ENCODE measurements at places on chromosomes 16 and 17. TPM values are rescaled to one million over a fixed set of nuclear protein-coding genes. Genes with fewer than 3 reads are reported as not detected.
A peak's percentile ranks its signal among the peaks of the same experiment; 100 is the strongest.

The TRIM72 gene
- total RNA-seq = not detected

The SHISA6 gene
- total RNA-seq = 0.72 TPM

The BAIAP3 gene
- 5.4 TPM for total RNA-seq

The TP53TG3B gene
- total RNA-seq = not detected

The TMEM100 gene
- 6.5 TPM for total RNA-seq

- no peak for DNase-seq
Measured at GRCh38 chr17:826778-827177, 44.6 kb downstream of the MRM3 start.

GRCh38 chr17:81499601-81499970, 13.0 kb downstream of the ACTG1 start:
- no peak for DNase-seq

GRCh38 chr16:86604436-86605193, 26.3 kb downstream of the FOXL1 start:
- no peak for DNase-seq

GRCh38 chr17:70447588-70447987, 278.3 kb downstream of the KCNJ2 start:
- DNase-seq = no peak

DNA sequence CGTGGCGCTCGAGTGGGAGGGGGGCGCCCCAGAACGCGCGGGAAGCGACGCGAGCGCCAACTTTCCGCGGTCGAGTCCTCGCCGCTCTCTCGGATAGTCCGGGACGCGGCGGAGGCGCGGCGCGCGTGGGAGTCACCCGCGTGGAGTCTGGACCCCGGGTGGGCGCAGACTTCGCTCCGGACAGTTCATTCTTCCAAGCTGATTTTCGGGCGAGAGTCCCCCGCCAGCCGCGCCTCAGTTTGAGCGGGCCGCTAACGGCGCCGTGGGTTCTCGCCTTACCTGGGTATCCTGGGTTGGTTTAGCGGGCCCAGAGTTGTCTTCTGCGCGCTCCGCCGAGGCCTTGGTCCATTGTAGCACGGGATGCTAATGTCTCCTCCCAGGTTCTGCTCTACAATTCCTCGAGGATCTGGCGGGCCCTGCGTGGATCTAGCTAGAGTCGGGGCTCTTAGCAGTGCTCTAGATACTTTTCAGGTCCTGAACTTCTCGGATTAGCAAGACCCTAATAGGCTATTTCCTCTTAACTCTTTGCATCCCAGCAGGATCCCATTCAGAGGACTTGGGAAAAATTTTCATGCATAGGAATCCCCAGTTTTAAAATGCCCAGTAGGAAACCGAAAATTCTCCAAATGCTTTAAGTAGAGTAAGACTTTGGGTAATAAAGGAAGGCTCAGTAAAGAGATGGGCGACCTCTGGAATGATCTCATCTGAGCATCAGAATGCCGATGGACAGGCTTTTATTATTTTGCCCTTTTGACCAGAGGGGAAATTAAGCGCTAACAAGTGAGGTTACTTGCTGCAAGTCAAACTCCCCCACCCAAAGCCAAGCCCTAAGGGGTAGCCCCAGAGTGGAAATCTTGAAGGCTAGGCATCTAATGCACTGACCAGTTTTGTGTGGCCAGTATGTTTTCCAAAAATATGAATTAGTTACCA, 537 bp upstream of the GJC1 start:
- DNase-seq = no peak

- peak; percentile 53 for DNase-seq
Measured at GRCh38 chr17:2436316-2436905, 35.6 kb upstream of the MNT start.

DNA sequence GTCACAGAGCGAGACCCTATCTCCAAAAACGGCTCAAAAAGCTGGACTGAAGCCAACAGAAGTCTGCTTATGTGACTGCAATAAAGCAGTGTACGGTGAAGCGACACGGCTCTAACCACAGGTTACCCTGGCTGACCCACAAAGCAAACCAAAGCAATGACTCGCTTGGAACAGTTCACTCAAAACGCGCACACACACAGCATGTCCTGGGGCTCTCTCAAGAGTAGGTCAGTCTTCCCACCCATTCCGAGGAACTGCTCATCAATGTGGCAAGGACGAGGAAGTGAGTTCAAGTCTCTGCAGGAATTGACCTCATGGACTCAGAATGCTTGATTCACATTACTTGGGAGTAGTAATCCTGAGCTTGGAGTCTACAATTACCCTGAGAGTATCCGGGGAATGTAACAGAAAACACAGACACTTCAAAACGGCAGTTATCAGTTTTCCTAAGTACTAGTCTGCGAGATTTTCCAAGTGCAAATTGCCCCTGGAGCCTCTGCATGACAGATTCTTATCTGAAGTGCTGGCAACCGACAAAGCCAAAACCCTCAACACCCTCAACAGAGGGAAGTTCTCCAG, 25.4 kb downstream of the PELP1 start:
- no peak for DNase-seq

DNA sequence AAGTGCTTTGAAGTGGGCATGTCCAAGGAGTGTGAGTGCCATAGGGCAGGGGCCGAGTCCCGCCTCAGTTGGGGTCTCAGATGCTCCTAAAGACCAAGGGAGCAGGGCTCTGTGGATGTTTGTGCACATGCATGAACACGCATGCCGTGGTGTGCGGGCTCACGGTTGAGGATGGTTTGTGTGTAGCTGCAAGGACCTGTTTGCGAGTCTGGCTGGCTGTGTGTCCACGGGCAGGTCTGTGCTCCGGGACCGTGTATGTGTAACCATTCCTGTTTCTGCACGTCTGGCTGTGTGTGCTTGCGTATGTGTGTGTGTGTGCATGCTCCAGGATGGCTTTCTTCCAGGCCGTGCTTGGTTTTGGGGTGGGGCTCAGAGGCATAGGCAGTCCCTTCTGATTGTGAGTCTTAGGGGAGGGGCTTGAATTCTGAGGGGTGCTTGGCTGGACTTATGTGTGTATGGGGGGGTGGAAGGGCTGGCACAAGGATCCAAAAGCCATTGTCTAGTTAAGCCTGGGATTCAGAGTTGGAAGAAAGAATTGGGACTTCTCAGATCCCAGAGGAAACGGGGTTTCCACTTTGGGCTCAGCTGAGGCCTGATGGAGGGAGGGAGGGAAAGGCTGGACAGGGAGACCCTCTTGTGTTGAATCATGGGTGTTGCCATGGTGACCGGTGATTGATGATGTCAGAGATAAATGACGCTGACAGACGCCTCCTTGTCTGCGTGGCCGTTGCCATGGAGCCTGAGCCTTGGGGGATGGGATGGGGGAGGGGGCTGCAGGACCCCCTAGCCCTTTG, 14.4 kb downstream of the GJD3 start:
- DNase-seq = no peak

- DNase-seq = no peak
Measured at GRCh38 chr16:26644912-26645543, 421.7 kb upstream of the C16orf82 start.

DNA sequence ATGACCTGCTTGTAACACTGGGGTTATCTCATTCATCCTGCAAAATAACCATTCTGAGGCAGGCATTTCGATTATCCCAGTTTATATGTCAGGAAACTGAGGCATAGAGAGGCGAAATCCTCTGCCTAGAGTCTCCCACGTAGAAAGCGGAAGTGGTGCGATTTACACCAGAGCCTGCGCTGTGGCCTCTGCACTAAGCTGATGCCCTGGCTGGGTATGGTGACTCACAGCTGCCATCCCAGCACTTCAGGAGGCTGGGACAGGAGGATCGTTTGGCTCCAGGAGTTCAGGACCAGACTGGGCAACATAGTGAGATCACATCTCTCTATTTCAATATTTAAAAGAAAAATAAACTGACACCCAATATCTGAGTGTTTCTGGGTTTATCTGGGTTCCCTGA, 59.3 kb upstream of the BCO1 start:
- DNase-seq = no peak

DNA sequence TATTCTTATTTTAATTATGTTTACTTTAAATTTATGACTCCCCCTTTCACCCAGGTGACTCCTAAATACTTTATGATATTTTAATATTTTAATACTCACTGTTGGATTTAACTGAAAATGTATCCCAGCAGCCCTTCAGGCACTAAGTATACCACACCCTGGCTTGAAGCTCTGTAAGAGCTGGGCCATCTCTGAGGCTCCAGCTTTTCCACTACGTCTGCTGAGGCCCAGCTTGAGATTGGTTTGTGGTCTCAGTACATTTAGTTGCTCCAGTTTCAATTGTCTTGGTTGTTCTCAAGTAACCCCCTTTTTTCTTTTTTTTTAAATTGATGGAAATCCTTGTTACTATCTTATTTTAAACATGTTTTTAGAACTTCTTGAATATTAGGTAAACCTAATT, 27.0 kb upstream of the CAPNS2 start:
- no peak for DNase-seq

- no peak for DNase-seq
Measured at GRCh38 chr17:75487351-75488070, 27.8 kb downstream of the CASKIN2 start.

GRCh38 chr17:45958307-45958706, 40.7 kb upstream of the STH start:
- DNase-seq = no peak

DNA sequence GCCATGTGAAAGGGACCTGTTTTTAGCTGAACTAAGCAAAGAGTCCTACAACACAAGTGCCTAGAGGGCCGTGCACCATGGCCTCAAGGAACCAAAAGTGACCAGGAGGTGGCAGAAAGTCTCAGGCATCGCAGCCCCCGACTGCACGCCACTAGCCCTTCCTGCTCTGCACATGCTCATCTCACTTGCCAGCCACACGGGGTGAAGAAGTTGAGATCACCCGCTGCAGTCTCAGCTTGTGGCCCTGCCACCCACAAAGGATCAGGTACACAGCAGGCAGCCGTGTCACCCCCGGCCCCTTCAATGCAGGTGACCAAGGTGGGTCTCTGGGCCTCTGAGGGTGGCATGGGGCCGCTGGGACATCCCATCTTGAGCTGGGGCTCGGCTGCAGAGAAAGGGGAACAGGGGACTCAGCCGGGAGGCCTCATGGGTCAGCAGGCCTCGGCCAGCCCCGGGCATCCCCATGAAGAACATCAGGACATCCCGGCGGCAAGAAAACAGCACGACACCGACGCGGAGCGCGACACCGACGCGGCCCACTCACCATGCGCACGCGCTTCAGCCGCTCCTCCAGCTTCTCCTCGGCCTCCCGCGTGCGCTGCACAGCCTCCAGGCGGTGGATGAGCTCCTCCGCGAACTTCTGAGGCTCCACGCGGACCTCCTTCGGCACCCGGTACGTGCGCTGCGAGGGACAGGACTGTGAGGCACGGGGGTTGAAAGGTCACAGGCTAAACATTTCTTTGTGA, 21.0 kb downstream of the PDIA2 start:
- DNase-seq = no peak

GRCh38 chr16:89924297-89924924, 1.3 kb downstream of the TUBB3 start:
- DNase-seq = no peak

DNA sequence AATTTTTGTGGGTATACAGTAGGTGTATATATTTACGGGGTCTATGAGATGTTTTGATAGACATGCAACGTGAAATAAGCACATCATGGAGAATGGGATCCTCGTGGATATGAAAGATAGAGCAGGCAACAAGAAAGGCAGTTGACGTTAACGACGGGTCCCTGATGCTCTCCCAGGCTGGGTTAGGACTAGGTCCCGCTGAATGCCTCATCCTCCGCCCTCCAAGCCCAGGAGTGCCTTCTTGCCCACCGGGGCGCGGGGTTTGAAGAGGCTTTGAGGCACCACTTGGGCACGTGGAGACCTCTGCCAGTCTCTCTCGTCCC, 9.5 kb upstream of the ZFP90 start:
- no peak for DNase-seq

DNA sequence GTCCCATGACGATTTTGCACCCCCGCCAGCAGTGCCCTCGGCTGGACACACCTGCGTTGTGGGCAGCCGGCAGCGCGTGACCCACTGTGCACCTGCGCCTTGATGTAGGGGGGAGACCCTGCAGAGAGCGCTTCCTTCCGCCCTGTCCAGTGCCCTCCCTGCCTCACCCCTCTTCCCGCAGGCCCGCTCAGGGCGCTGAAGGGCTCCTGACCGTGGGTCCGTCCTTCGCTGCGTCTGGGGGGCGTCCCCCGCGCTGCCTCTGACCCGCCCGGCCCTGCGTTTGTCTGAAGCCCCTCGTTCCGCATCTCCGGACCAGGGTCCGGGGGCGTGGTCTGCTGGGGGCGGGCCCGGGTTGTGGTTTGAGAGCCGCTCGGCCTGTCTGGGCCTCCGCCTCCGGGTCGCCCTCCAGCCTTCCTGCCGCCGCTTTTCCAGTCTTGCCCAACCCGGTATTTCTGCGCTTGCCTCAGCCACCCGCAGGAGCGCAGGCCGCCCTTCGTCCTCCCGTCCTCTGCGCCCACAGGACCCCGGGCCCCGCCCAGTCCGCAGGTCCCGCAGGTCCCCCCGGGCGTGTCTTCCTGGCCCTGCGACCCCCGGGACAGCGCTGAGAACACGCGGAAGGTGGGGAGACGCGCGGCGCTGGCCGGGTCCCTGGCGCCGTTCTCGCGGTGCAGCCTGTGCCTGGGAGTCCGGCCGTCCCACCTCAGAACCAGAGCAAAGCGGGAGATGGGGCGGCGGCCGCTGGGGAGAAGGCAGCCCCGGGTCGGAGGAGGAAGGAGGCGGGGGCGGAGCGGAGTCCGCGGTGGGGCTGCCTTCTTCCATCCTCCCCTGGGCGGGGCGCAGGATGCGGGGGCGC, 4.0 kb upstream of the IL17C start:
- DNase-seq = no peak

DNA sequence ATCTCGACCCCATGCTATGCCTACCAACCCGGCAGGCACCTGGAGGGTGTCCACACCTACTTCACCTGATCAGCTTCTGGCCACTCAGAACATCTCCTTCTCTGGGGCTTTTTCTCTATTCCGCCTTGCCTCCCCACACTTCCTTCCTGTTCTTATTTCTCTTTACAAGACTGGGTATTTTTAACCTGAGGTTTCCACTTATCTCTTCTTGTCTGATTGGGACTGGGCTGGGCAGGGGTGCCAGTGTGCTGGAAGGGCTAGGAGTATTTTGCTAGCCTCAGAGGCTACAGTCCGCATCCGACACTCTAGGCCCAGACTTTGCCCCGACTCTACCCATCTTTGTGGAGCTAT, 26.2 kb upstream of the ZNF652 start:
- DNase-seq = no peak

DNA sequence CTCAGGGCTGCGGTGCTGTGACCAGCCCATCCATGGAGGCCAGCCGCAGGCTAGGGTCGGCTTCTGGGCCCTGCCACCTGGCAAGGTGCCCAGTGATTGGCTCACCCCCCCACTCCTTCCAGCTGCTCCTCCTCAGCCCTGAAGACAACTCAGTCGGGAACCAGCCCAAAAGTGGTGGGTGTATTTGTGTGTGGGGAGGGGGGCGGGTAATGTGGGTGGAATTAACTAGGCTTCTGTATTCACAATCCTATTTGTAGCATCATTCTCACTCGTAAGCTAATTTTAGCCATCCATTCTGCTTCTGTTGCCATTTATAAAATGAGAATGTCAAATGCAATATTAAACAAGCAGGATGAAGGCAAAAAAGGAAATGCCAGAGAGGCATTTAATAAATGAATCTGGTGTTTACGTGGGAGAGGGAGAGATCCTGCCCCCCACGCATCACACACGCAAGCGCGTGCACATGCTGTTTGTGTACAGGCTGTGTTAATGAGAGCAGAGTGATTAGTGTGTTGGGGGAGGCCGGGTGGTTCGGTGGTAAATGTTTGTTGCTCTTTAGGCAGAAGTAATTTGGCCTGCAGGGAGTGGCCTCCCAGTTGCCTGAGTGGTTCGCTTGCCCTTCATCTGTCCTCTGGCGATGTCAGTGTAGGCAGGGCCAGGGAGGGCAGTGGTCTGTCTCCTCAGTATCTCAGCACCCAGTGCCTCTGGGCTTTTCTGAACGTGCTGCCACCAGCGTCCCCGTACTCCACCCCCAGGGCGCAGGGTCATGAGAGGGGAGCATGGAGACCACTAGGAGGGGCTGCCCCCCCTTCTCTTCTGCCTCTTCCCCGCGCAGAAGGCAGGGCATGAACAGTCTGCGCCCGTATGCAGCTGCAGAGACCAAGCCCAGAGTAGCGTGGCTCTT, 140.1 kb downstream of the CCDC182 start:
- DNase-seq = no peak

Measured in lower leg skin (tissue), 4 donors.